ENCODE measurements at places on chromosomes 16 and 17.

DNA sequence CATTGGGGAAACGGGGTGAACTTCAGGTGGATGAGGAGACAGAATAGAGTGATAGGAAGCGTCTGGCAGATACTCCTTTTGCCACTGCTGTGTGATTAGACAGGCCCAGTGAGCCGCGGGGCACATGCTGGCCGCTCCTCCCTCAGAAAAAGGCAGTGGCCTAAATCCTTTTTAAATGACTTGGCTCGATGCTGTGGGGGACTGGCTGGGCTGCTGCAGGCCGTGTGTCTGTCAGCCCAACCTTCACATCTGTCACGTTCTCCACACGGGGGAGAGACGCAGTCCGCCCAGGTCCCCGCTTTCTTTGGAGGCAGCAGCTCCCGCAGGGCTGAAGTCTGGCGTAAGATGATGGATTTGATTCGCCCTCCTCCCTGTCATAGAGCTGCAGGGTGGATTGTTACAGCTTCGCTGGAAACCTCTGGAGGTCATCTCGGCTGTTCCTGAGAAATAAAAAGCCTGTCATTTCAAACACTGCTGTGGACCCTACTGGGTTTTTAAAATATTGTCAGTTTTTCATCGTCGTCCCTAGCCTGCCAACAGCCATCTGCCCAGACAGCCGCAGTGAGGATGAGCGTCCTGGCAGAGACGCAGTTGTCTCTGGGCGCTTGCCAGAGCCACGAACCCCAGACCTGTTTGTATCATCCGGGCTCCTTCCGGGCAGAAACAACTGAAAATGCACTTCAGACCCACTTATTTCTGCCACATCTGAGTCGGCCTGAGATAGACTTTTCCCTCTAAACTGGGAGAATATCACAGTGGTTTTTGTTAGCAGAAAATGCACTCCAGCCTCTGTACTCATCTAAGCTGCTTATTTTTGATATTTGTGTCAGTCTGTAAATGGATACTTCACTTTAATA is 7.0 kb upstream of the TMEM235 start:
- DNase-seq = peak; percentile 86

DNA sequence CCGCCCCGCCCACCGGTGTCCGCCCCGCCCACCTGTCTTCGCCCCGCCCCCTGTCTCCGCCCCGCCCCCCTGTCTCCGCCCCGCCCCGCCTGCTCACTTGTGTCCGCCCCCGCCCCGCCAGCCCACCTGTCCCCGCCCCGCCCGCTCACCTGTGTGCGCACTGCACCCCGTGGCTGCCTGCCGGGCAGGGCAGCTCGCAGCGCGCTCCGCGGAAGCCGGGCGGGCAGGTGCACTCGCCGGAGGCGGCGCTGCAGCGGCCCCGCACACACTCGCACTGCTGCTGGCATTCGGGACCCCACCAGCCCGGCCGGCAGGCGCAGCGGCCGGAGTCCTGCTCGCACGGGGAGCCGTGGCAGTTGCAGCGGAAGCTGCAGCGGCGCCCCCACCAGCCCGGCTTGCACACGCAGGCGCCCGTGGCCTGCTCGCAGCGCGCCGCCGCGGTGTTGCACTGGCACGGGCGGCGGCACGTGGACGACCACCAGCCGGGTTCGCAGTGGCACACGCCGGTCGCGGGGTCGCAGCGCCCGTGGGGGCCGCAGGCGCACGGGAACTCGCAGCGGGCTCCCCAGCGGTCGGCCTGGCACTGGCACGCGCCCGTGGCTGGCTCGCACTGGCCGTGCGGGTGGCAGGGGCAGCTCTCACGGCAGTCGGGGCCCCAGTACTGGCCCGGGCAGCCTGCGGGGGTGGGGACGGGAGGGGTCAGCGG is 2.1 kb downstream of the SCARF1 start:
- DNase-seq = no peak

DNA sequence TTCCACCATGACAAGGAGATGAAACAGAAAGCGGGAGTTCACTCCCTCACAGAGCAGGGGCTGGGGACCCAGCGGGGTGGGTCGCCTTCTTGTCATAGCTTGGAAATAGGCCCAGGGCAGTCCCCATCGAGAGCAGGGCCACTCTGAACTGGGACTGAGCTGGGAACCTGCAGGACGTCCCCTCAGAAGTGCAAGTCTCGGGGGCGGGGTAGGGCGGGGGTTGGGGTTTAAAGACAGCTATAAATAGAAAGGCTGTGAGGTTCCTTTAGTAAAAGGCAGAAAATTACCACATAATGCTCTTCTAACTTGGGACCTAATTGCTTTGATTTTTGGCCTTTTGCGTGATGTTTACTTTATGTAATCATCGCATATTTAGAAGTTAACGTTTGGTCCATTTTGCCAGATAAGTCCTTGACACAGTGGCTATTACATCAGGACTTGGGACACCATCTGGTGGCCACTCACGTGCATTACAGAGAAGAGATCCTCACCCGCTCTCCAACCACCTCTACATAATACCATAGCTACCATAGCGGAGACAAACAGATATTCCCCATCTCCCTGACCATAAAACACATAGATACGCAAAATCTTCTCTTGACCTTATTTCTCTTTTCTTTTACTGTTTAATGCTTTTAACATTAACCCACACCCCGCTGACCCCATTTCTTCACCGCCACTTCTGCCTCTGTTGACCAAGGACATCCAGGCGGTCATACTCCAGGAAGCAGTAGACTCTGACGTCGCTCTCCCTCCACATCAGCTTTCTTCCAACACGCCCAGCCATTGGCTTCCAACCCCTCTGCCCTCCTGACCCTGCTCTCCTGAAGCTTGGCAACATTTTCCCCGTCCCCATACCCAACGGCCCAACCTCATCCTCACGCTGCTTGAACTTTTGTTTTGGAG is 27.5 kb upstream of the PIK3R6 start:
- DNase-seq = peak; percentile 71

DNA sequence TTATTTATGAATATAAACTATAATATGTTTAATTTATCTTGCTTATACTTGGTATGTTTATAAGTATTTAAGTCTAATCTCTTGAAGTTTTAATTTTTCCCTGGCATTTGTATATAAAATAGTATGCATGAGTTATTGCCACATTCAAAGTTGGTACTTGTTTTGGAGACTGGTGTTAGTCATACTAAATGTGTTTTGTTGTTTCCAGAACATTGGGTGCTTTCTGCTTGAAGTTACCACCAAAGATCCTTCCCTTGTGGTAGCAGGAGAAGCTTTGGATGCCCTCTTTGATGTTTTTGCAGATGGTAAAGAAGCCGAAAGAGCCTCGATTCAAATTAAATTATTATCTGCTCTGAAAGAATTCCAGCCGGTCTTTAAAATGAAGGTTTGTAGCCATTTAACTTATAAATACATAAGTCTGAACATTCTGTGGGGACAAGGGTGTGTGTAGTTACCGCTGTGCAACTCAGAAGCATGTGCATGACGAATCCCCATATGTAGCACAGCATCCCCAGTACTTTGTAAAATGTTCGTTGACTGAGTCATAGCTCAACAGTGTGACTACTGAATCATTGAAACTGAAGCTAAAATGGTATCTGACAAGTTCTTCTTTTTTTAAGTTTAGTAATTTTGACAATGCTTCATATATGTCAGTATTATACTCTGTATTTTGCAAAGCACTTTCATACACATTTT is 36.4 kb downstream of the HEATR3 start:
- no peak for DNase-seq

GRCh38 chr17:29107933-29108822 is 65.2 kb downstream of the PIPOX start:
- DNase-seq = no peak

DNA sequence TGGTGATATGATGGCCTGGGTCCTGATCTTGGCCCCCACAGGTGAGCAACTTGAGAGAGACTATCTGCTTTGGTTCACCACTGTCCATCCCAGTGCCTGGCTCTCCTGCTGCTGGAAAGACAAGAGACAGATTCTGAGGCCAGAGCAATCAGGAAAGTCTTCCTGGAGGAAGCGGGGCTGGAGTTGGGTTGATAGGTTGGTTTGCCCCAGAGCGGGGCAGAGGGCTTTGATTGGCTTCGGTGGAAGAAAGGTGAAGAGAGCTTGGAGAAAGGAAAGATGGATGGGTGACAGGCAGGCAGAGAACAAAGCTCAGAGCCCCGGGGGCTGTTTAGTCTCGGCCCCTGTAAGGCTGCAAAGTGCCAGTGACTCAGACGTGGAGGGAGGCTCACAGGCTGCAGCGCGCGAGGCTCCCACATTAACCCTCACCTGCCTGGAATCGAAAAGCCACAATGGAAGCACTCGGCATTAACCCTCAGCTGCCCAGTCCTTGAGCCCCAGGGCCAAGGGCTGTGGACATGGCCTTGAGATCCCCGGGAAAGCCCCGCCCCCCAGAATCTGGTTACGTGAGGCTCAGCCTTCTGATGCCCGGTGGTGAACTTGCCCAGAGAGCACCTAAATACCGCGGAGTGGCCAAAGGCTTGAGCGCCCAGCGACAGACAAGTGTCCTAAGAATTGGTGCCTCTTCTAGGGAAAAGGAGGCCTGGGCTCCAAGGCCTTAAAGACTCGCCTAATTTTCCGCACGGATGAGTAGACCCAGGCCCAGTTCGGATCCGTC is 996 bp upstream of the CPNE2 start:
- DNase-seq = no peak

DNA sequence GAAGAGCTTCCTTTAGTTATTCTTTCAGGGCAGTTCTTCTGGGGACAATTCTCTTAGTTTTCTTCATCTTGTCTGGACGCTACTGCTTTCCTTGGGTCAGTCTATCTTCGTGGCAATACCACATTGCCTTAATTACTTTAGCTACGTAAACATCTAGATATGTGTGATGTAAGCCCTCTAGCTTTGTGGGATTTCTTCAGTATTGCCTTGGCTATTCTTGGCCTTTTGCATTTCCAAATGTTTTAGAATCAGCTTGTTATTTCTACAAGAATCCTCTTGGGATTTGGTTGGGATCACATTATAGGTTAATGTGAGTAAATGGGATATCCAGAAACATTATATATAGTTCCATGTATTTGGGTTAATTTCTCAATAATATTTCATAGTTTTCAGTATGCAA is 9.0 kb upstream of the ST6GALNAC2 start:
- DNase-seq = no peak

DNA sequence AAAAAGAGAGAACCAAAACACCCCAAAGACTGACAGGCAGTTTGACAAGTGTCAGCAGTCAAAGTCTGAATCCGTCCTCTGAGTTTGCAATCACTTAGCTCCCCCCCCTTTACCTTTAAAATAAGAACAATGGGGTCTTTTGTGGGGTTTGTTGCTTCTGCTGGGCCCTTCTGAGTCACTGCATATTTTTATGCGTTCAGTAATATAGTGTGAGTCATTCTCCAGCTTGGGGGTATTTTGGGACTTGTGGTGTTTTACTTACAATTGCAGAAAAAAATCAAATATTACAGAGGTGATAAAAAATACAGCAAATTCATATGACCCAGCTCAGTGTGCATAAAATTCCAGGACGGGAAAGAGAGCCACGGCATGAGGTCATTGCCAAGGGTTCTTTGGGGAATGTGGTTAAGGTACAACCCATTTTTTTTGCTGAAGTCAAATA is 120.1 kb downstream of the CYLD start:
- DNase-seq = no peak

GRCh38 chr17:82780195-82780594 is 28.3 kb downstream of the TBCD start:
- DNase-seq = no peak

DNA sequence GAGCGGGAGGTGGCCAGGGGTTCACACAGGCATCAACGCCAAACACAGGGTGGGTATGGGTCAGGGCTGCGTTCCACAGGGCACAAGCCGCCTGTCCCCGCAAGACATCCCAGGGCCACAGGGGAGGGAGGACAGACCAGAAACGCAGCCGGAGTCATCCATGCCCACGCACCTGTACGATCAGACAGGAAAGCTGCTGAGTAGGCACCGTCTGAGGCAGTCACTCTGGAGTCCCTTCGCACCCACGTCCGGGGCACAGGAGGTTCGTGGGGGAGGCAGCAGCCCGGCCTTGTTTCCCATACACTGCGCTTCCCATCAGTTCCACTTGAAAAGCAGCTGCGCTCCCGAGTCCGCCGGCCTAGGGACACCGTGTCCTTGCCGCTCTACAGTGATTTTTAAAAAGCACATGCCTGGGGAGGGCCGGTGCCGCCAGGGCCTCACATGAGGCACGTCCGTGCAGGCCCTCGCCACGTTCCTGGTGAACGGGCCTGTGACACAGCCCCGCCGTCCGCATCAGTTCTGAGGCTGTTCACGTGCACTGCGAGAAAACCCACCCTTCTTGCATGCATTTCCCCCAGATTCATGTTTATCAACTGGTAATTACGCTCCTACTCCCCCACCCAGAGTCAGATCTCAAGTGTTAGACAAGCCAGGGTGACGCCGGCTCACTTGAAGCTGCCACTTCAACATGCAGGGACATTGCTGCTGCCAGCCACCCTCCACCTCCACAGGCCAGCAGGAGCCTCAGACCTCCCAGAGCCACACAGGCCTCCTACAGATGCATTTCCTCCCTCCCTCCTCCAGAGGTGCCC is 34.8 kb downstream of the WDR45B start:
- no peak for DNase-seq

GRCh38 chr17:50349243-50349600 is 3.3 kb downstream of the XYLT2 start:
- DNase-seq = no peak

- DNase-seq = no peak
Observed at GRCh38 chr17:77457572-77458201, 316.9 kb downstream of the SEC14L1 start.

- DNase-seq = no peak
Observed at GRCh38 chr16:84763164-84763563, 56.6 kb upstream of the CRISPLD2 start.

DNA sequence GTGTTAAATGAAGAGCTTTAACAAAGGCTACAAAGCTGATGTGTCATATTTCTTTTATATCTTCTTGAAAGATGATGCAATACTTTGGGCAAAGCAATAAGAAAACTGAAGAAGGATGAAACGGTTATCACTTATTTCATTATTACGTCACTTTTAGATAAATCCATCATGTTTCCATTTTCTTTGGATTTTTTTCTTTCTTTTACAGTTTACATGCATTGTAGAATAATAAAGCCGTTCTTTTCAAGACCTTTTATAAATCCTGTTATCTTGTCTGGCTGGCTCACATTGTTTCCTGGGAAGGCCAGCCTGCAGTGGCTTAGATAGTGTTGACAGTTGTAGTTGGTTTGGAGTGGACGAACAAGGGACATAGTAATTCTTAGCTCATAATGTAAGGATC is 28.9 kb downstream of the TANC2 start:
- DNase-seq = no peak

DNA sequence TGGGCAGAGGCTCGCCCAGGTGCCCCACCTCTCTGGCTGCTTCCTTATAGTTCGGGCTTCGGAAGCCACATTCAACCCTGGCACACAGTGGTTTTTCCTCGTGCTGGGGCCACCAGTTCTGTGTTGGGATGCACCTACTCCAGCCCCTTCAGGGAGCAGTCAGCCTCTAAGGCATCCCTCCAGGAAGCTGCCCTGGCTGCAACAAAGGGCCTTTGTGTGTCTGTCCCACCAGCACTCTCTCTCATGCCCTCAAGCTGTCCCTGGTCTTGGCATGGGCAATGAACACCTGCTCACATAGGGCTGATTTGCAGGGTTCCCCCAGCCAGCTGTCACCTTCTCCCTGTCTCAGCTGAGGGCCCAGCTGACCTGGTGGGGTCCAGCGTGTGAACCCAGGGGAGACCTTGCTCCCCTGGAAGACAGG is 754 bp upstream of the NOXO1 start:
- DNase-seq = no peak

Data from NCI-H1694 (cell line).